Neural progenitor cell (in vitro differentiated cells): ENCODE measurements at places on chromosomes 12 and 14. TPM values are rescaled to one million over a fixed set of nuclear protein-coding genes. Genes with fewer than 3 reads are reported as not detected.

DNA sequence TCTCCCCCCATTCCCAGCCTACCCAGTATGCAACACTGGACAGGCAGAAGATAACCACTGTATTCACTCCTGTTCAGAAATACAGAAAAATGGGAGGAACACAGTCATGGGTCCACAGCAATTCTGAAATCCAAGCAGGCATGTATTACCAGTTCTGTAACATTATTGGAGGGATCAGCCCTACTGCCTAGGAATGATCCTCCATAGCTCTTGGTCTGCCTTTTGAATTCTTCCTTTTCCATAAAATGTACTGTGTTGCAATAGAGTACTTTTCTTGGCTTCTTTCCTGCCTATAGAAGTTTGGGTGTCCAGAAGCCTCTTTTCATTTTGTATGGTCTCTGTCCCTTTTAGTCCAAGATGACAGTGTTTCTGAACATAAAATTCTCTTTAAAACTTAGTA is 46.5 kb downstream of the SPATS2 start:
- H3K4me1 ChIP-seq = peaks cover 3% of the 10 kb centered on the region
- no peak overlapping the region for H3K4me3 ChIP-seq
- DNase-seq = no peak
- H3K27ac ChIP-seq = no peak overlapping the region
- H3K36me3 ChIP-seq = no peaks in the 10 kb centered on the region

GRCh38 chr12:57166971-57167371 is 19.6 kb upstream of the LRP1-AS start:
- H3K27ac ChIP-seq = no peak overlapping the region
- DNase-seq = no peak
- H3K4me3 ChIP-seq = no peak overlapping the region

GRCh38 chr12:24778486-24779304 is 170.2 kb downstream of the BCAT1 start:
- H3K4me3 ChIP-seq = no peak overlapping the region
- no peak overlapping the region for H3K27ac ChIP-seq
- DNase-seq = peak; percentile 68
- H3K36me3 ChIP-seq = no peaks in the 10 kb centered on the region
- H3K27me3 ChIP-seq = no peaks in the 10 kb centered on the region
- H3K4me1 ChIP-seq = peaks cover 34% of the 10 kb centered on the region

DNA sequence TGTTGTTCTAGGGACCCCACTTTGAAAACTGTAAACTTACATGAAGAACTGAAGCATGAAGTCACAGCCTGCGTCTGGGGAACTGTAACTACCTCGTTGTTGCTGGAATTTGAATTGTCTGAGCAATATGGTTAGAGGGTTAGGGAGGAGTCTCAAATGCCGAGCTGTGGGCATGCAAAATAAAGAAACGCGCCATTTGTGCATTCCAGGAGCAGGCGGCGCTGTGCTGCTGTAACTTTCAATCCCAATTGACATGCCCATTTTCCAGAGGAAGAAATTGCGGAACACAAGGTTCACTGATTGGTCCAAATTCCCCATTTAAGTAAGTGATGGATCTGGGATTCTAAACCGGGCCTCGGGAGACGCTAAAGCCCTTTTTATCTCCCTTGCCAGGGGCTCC is 61.3 kb downstream of the ZNF664 start:
- no peak overlapping the region for H3K27ac ChIP-seq
- H3K36me3 ChIP-seq = no peaks in the 10 kb centered on the region
- DNase-seq = no peak
- H3K4me3 ChIP-seq = no peak overlapping the region
- peaks cover 14% of the 10 kb centered on the region for H3K4me1 ChIP-seq

- peaks cover 6% of the 10 kb centered on the region for H3K4me1 ChIP-seq
These were observed 132.8 kb upstream of the BTG1 start for GRCh38 chr12:92278378-92278828.

DNA sequence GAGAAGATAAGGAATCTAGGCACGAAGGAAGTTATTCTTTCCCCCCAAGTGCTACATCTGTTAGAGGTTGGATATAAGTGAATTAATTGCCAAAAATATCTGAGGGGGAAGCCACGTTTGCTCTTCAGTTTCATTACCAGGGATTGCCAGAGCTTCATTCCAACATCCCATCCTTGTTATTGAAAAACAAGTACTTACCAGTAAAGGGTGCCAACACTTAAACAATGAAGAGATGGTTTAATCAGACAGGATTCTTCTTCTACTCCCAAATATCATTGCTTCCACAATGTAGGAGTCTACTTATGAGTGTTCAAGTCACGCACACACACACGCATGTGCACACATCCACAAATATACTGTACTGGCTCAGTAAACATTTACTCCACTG is 312.4 kb downstream of the RPAP3 start:
- H3K27ac ChIP-seq = no peak overlapping the region
- H3K4me1 ChIP-seq = no peaks in the 10 kb centered on the region
- H3K27me3 ChIP-seq = no peaks in the 10 kb centered on the region
- DNase-seq = no peak

GRCh38 chr14:54687750-54688119 is 120.8 kb downstream of the SAMD4A start:
- H3K27me3 ChIP-seq = no peaks in the 10 kb centered on the region
- DNase-seq = no peak
- H3K4me1 ChIP-seq = peaks cover 16% of the 10 kb centered on the region
- no peak overlapping the region for H3K4me3 ChIP-seq
- H3K27ac ChIP-seq = no peak overlapping the region
- H3K36me3 ChIP-seq = no peaks in the 10 kb centered on the region

DNA sequence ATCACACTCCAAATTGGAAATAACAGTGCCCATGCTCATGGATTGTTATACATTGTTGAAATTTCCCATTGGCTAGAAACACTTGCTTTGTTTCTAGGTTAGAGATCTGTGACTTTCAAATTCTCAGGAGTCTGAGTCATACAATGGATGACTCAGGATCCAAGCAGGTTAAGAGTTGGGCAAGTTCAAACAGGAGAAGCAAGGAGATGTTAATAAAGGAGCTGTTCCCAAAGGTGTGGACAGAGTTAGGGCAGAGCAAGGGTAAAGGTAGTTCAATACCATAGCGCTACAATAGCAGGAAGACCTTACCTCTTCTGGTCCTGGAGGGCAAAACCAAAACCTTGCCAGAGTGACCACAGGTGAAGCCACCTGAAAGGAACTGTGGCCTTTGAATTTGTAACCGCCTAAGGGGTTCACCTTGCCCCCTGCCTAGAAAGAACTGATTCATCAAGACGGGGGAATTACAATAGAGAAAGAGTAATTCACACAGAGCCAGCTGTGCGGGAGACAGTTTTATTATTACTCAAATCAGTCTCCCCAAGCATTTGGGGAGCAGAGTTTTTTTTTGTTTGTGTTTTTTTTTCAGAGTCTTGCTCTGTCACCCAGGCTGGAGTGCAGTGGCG is 4.2 kb upstream of the AMN1 start:
- H3K4me3 ChIP-seq = no peak overlapping the region
- no peak for DNase-seq
- H3K27me3 ChIP-seq = no peaks in the 10 kb centered on the region
- H3K36me3 ChIP-seq = no peaks in the 10 kb centered on the region
- peaks cover 5% of the 10 kb centered on the region for H3K4me1 ChIP-seq

GRCh38 chr12:82458101-82458500 is 99.8 kb downstream of the METTL25 start:
- no peaks in the 10 kb centered on the region for H3K27me3 ChIP-seq
- no peak overlapping the region for H3K27ac ChIP-seq
- H3K4me3 ChIP-seq = no peak overlapping the region

DNA sequence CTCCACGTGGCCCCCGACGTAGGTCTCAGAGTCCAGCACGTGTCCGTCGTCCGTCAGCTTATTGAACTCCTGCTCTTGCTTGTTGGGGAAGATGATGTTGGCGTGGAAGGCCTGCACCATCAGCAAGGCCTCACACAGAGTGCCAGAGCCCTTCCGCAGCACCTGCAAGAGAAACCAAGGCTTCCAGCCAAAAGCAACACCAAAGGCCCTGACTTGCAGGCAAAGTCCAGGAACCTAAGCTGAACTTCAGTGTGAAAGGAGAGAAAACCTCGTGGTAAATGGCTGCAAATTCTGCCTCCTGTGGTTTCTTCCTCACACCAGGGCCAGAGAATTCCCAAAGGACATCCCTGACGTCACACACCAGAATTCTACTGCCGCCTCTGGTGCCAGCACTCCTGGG is 14.5 kb downstream of the POLE start:
- no peaks in the 10 kb centered on the region for H3K4me1 ChIP-seq
- H3K27me3 ChIP-seq = no peaks in the 10 kb centered on the region
- H3K36me3 ChIP-seq = no peaks in the 10 kb centered on the region
- no peak overlapping the region for H3K4me3 ChIP-seq

GRCh38 chr12:48104531-48104930 is 1.3 kb downstream of the SENP1 start:
- H3K27ac ChIP-seq = no peak overlapping the region
- peaks cover 18% of the 10 kb centered on the region for H3K27me3 ChIP-seq
- no peak for DNase-seq
- peak overlapping the region; percentile 90 for H3K4me3 ChIP-seq

DNA sequence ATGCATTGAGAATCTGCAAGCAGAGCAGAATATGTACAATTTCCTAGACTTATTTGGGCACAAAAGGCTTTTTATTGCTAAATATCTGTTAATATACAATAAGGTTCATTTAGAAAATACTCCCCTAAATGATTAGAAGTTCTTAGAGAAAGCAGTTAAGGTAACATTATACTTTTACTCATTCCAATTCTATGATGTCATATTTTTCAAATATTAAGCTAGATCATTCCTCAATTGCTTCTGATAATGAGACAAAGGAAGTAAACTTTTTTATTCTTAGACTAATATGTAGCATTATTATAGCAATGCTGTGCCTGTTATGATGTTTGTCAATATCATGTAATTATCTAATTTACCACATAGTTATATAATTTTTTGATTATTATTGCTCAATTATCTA is 447.0 kb downstream of the SLC16A7 start:
- no peaks in the 10 kb centered on the region for H3K36me3 ChIP-seq
- no peak for DNase-seq
- H3K4me3 ChIP-seq = no peak overlapping the region
- H3K27me3 ChIP-seq = no peaks in the 10 kb centered on the region
- H3K4me1 ChIP-seq = no peaks in the 10 kb centered on the region
- H3K27ac ChIP-seq = no peak overlapping the region

GRCh38 chr12:7833831-7834230 is 38.9 kb downstream of the SLC2A14 start:
- H3K4me3 ChIP-seq = no peak overlapping the region
- no peak overlapping the region for H3K27ac ChIP-seq
- DNase-seq = no peak
- no peaks in the 10 kb centered on the region for H3K36me3 ChIP-seq

- no peak for DNase-seq
- H3K27ac ChIP-seq = no peak overlapping the region
- H3K4me3 ChIP-seq = no peak overlapping the region
- H3K4me1 ChIP-seq = no peaks in the 10 kb centered on the region
- no peaks in the 10 kb centered on the region for H3K27me3 ChIP-seq
- no peaks in the 10 kb centered on the region for H3K36me3 ChIP-seq
These were observed 416.2 kb downstream of the EGLN3 start for GRCh38 chr14:33534632-33535031.

DNA sequence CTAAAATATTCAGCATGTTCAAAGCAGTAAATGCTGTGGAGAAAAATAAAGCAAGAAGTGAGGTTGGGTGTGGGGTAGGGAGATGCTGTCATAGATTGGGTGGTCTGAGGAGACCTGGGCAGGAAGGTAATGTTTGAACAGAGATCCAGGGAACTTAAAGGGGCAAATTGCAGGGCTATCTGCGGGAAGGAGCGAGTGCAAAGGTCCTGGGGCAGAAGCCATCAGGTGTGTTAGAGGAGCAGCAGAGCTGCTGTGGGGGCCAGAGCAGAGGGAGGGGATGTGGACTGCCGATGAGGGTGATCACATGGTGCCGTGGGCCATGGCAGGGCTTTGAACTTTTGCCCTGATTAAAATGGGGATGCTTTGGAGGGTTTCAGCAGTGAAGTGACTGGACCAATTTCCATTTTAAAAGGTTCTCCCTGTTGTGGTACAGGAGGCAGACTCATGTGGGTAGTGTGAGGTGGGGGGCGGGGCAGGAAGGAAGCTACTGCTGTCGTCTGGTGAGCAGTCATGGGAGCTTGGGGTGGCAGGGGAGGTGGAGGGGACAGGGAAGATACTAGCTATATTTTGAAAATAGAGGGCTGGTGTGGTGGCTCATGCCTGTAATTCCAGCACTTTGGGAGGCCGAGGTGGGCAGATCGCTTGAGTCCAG is 145.0 kb downstream of the AACS start:
- H3K27me3 ChIP-seq = no peaks in the 10 kb centered on the region
- no peak overlapping the region for H3K4me3 ChIP-seq
- DNase-seq = no peak
- H3K4me1 ChIP-seq = peaks cover 15% of the 10 kb centered on the region
- H3K36me3 ChIP-seq = no peaks in the 10 kb centered on the region
- no peak overlapping the region for H3K27ac ChIP-seq

GRCh38 chr14:56555921-56556570 is 23.6 kb upstream of the TMEM260 start:
- H3K4me3 ChIP-seq = no peak overlapping the region
- no peaks in the 10 kb centered on the region for H3K36me3 ChIP-seq
- no peak overlapping the region for H3K27ac ChIP-seq
- DNase-seq = peak; percentile 55

DNA sequence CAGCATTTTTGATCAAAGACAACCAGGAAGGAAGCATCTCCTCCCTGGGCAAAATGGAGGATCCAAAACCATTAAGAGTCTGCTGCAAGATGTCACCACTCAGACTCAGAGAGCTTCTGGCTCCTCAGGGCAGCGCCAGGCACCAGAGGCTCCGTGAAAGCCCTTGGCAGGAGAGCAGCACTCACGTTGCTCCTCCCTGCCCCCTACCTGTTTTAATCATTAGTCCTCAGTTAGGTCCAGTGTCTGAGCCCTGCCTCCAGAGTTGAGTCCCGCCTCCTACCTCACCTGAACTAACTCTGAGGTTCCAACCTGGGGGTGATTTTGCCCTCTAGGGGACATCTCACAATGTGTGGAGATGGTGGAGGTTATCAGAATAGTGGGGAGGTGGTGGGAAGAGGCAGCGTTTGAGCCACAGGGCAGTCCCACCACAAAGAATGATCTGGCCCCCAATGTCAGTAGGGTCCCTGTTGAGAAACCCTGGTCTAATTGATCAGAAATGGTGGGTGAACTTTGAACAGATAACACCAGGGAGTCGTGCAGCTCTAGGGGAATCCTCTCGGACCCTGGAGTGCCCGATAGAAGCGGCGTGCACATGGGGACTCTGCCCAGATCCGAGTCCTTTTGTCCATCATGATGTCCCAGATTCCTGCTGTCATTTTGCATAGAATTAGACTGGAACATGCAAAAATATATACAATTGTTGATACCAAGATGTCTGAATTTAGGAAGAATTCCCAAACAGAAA is 156.7 kb upstream of the DIO3 start:
- H3K4me1 ChIP-seq = no peaks in the 10 kb centered on the region
- no peaks in the 10 kb centered on the region for H3K36me3 ChIP-seq
- H3K27me3 ChIP-seq = no peaks in the 10 kb centered on the region
- DNase-seq = no peak
- H3K4me3 ChIP-seq = no peak overlapping the region

The CYP27B1 gene
- 0.17 and 0.99 TPM in 2 replicates for total RNA-seq

The CELA1 gene
- not detected in 2 replicates for total RNA-seq

The ZNF410 gene
- 55.1 and 56.4 TPM in 2 replicates for total RNA-seq

The TMEM121 gene
- total RNA-seq = 0.90 and 3.6 TPM in 2 replicates

The OR11H7 gene
- total RNA-seq = not detected in 2 replicates

The SSPN gene
- 0.50 and 0.84 TPM in 2 replicates for total RNA-seq

The LIN7A gene
- total RNA-seq = 18.3 and 31.7 TPM in 2 replicates

The LGR5 gene
- total RNA-seq = 0.71 and 1.4 TPM in 2 replicates

The KIF26A gene
- 6.1 and 40.2 TPM in 2 replicates for total RNA-seq

The TSHR gene
- total RNA-seq = not detected in 2 replicates

The KRT86 gene
- not detected in 2 replicates for total RNA-seq
